ENCODE measurements at places on chromosomes 5 and 9. TPM values are rescaled to one million over a fixed set of nuclear protein-coding genes. Genes with fewer than 3 reads are reported as not detected.

NME5 gene
- polyA plus RNA-seq, result 2.6 TPM

- H3K36me3 ChIP-seq, result no peaks in the 10 kb centered on the region
- no peaks in the 10 kb centered on the region for H3K27me3 ChIP-seq
- DNase-seq, result no peak
- peaks cover 16% of the 10 kb centered on the region for H3K4me1 ChIP-seq
These were observed 152.7 kb upstream of the CYLC2 start for GRCh38 chr9:102842423-102842822.

GRCh38 chr9:91659529-91660495 lies 236.2 kb upstream of the NFIL3 start:
- H3K27ac ChIP-seq, result no peak overlapping the region
- H3K36me3 ChIP-seq, result no peaks in the 10 kb centered on the region
- peaks cover 13% of the 10 kb centered on the region for H3K4me1 ChIP-seq
- peak; percentile 52 for DNase-seq
- no peaks in the 10 kb centered on the region for H3K27me3 ChIP-seq
- no peak overlapping the region for H3K4me3 ChIP-seq

- peaks cover 19% of the 10 kb centered on the region for H3K4me1 ChIP-seq
- no peak overlapping the region for H3K27ac ChIP-seq
- no peak overlapping the region for H3K4me3 ChIP-seq
- H3K36me3 ChIP-seq, result no peaks in the 10 kb centered on the region
- peak; percentile 84 for DNase-seq
These were observed 142.3 kb upstream of the ANKH start for GRCh38 chr5:15013654-15014463.
